NAMALWA (cell line): ENCODE measurements at places on chromosomes 1 and 21.
A peak's percentile ranks its signal among the peaks of the same experiment; 100 is the strongest.

GRCh38 chr1:219066631-219067349 lies 106.9 kb upstream of the LYPLAL1 start:
- peak; percentile 53 for DNase-seq

- DNase-seq = peak; percentile 29
These were observed 35.4 kb downstream of the ADCY10 start for GRCh38 chr1:167878372-167879160.

- no peak for DNase-seq
These were observed 18.6 kb upstream of the RGS8 start for GRCh38 chr1:182702826-182703524.

- DNase-seq = no peak
These were observed 47.9 kb downstream of the DDAH1 start for GRCh38 chr1:85417017-85417416.

DNA sequence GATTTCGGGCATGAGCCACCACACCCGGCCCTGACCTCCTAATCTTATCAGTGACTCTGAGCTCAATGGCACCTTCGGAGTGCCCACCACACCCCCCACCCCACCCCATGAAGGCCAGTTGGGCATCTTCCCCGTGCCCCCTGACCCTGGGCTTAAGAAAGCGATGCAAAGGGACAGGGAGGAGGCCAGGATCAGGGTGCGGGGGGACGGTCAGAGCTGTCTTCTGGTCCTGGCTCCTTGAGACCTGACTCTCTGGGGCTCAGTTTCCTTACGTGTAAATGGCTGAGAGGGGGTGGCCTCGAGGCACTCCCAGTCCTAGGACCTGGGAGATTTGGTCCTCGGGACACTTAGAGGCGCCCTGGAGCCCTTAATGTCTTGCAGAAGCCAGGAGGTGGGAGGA lies 103.9 kb upstream of the VAMP3 start:
- DNase-seq = no peak

- DNase-seq = no peak
These were observed 291.9 kb upstream of the NR5A2 start for GRCh38 chr1:199735660-199736059.

- DNase-seq = no peak
These were observed 51.1 kb downstream of the SLC16A1 start for GRCh38 chr1:112904831-112905261.

DNA sequence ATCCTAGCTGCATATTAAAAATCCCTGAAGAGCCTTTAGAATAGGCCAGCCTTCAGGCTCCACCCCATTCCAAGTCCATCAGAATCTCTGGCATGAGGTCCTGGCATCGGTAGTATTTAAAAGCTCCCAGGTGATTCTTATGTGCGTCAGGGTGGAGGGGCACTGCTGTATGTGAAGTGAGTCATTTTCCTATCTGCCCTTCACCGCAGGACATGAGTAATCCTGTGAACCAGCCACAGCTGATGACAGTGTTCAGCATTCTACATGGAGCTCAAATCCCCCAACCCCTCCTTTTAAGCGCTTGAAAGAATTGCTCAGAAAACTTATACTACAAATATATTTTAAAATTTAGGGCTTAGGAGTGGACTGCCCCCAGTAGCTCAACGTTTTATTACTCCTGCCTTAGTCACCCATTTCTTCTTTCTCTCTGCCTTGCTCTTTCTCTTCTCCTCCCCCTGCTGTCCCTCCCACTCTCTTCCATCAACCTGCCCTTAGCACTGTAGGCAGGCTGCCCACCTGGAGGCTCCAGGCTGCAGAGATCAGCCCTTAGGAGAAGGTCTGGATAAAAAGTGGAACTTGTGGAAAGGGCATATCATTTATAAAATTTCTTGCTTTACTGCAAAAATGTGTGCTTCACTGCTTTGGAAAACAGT lies 73.8 kb upstream of the ZNF281 start:
- no peak for DNase-seq
